ENCODE measurements at places on chromosomes 7 and 10. TPM values are rescaled to one million over a fixed set of nuclear protein-coding genes. Genes with fewer than 3 reads are reported as not detected.

The TM9SF3 gene
- 139 TPM for total RNA-seq

The FRA10AC1 gene
- 18.4 TPM for total RNA-seq

- DNase-seq, result no peak
Measured at GRCh38 chr7:151425670-151426440, 14.1 kb downstream of the CRYGN start.

DNA sequence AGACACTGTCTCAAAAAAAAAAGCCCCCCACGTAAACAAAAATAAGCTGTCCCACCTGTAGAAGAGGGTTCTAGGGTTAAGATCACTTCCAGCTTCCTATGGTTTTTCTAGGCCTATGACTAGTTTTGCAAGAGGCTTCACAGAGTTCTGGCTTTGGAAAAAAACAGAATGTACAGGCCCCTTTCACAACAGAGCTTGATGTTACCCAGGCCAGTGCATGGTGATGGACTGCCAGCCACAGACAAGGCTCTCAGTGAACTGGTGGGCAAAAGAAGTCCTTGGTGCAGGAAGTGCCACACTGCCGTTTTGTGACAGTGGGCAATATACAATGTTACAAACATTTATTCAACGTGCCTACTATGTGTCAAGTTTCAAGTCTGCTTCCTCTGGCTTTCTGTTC lies 18.3 kb upstream of the EFCAB10 start:
- peak; percentile 14 for DNase-seq

- DNase-seq, result no peak
Measured at GRCh38 chr10:32481606-32482005, 35.7 kb downstream of the CCDC7 start.

Measured in mesenteric fat pad (tissue), 1 donor.